B cell (primary cell): ENCODE measurements at places on chromosomes 4 and X.
A peak's percentile ranks its signal among the peaks of the same experiment; 100 is the strongest.

DNA sequence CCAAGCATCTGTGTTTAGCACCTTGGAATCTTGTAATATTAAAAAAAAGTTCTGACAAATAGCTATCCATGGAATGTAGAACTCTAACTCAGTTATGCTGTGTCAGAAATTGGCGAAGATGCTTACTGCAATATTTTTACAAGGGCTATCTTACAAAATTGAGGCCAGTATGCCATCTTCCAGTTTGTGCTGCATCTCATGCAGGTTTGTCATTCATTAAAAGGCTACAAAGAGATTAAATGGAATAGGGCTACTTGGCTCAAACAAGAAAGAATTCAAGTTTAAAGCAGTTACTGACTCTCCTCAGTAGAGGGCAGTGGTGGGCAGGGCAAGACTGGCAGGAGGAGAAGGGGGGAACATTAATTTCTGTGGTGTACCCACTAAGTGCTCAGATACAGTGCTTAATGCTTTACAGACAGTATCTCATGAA lies 66.5 kb downstream of the SHROOM4 start:
- peak; percentile 1 for DNase-seq

DNA sequence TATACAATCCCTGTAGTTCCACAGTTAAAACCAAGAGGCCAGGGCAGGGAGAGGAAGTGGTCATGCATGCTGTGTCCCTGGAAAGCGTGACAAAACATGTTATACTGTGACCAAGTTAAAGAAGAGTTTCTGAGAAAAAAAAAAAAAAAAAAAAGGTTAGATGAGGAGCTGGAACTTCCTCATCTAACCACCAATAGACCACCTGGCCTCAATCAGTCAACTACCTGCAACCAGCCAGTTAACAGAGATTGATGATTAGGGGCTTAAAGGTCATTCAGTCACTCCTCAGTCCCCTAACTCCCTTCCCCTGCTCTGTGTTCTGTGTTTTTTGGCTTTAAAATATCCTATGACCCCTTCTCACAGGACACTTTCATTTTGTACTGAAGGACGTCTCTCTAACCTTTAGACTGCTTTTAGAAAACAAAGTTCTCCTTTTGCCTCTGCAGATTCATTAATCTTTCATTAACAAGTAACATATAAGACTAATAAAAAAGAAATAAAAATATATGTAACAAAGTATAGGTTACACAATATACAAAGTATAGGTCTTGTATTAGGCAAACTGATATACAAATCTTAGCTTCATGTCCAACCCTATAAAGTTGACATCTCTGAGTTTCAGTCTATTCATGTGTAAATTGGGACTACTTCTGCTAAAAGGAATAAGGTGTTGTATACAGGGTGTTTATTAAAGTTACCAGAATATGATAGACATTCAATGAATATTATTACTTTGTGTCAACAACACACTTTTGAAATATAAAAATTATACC lies 179.1 kb upstream of the NDST4 start:
- no peak for DNase-seq

DNA sequence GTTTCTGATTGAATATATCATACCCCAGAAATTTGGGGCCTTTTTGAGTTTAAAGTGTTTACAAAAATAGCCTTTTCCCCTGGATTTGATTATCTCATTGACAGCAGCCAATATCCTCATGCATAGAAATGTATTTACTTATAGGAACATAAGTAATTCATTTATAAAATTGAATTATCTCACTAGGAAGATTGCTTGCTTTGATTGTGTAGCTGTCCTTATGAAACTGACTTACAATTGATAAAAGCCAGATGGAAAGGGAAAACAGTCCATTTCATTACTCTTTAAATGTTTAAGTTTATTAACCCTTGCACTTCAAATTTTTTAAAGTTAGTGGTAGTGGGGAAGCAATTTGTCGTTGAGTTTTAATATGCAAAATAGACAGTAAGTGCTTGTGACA lies 310.2 kb upstream of the TBX22 start:
- no peak for DNase-seq

DNA sequence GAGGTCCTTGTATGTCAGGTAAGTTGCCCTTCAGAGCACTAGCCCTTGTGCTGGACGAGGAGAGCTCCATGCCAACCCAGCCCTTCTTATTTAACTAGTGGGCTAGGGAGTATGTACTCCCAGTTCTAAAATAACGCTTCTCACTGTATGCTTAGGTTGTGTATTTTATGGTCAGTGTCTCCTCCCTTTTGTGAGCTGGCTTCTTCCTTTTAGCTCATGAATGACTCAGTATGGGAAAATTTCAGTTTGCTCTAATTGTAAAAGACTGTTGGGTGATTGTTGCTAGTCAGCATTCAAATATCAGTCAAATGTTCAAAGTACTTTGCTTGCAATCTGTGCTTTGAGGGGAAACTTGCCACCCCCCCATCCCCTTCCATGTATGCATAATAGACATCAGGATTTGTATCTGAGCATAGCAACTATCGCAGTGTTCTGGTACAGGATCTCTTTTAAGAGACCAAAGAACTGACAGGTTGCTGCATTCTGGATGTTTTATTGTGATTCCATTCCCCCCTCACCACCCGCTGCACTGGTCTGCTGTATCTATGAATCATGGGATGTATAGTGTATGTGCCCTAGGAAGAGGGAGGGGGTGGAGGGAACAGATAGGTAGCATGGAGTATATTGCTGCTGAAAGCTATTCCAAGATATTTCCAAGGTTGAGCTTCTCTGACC lies 34.7 kb downstream of the DLG3 start:
- DNase-seq = no peak
